ENCODE measurements at places on chromosomes 13 and 19. TPM values are rescaled to one million over a fixed set of nuclear protein-coding genes. Genes with fewer than 3 reads are reported as not detected.

GRCh38 chr13:76925115-76925514 lies 23.2 kb upstream of the ACOD1 start:
- peaks cover 6% of the 10 kb centered on the region for H3K4me1 ChIP-seq
- H3K27me3 ChIP-seq, result peaks cover 4% of the 10 kb centered on the region
- H3K27ac ChIP-seq, result no peak overlapping the region
- no peaks in the 10 kb centered on the region for H3K36me3 ChIP-seq
- no peak overlapping the region for H3K4me3 ChIP-seq

DNA sequence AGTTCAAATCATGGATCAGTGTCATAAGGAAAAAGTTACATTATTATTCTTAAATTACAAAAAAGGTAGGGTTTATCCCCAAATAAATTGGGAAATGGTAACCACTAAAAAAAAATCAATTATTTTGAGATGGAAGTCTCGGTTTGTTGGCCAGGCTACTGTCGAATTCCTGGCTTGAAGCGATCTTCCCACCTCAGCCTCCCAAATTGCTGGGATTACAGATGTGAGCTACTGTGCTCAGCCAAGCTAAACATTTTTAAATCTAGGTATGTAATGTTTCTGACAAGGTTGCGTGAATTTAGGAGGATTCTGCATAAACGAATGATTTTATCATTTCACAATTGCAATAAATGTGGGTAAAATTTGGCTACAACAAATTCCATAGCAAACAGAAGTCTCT lies 2.0 kb downstream of the NAA16 start:
- H3K4me1 ChIP-seq, result peaks cover 42% of the 10 kb centered on the region
- no peaks in the 10 kb centered on the region for H3K27me3 ChIP-seq
- peaks cover 26% of the 10 kb centered on the region for H3K36me3 ChIP-seq
- H3K27ac ChIP-seq, result peak overlapping the region; percentile 55

GRCh38 chr13:78398743-78399410 lies 204.5 kb downstream of the POU4F1 start:
- no peak overlapping the region for H3K4me3 ChIP-seq
- H3K27ac ChIP-seq, result no peak overlapping the region
- no peaks in the 10 kb centered on the region for H3K36me3 ChIP-seq
- no peaks in the 10 kb centered on the region for H3K4me1 ChIP-seq

DNA sequence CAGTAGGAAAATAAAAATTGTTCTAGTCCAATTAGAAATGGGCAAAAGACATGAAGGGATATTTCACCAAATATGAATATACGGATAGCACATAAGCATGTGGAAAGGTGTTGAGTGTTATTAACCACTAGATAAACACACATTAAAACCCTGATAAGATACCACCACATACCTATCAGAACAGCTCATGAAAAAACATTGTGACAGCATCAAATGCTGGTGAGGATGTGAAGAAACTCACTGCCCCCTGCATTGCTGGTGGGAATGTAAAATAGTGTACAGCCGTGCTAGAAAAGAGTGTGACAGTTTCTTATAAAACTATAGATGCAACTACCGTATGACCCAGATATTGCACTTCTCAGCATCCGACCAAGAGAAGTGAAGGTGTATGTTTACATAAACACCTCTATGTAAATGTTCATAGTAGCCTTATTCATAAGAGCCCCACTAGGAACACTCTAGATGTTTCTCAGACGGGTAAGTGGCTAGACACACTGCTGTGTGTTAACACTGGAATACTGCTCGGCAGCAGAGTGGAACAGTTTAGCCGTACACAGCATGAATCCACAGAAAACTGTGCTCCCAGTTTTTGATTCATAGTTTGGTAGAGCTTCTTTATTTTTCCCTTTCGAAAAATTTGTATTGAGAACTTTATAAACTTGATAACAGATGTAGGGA lies 321.1 kb downstream of the MYO16 start:
- DNase-seq, result no peak
- H3K27me3 ChIP-seq, result peaks cover 4% of the 10 kb centered on the region
- H3K27ac ChIP-seq, result no peak overlapping the region
- H3K36me3 ChIP-seq, result no peaks in the 10 kb centered on the region
- no peak overlapping the region for H3K4me3 ChIP-seq

DNA sequence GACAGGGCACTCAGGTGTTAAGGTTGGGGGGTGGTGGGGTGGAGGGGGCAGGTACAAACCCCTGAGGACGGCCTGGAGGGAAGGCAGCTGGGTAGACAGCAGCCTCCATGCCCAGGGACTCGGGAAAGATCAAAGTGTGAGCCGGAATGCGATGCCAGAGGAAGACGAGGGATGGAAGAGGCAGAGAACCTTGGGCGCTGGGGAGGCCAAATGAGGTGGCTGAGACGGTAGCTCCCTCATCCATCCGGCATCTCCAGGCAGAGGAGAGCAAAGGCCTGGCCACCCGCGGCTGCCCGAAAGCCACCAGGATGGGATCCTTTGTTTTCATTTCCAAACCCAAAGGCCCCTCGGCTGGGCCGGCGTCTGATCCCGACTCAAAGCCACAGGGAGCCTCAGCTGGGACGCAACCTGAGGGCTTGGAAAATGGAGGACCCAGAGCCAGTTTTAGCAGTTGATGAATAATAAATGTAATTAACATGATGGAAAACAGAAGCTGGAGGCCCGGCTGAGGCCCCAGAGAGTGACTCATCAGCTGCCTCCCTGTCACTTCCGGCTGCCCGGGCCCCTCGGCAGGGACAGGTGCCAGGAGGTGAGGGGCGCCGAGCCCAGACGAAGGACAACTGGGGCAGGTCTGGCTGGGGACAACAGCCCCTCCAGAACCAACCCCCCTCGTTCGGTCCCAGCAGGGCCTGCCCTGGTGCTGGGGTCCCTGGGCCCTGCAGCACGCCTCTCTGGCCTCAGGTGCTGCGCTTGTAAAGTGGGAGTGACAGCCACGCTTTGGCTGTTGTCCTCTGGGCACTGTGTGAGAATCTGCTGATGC lies 61.6 kb downstream of the CEBPG start:
- H3K27me3 ChIP-seq, result no peaks in the 10 kb centered on the region
- H3K36me3 ChIP-seq, result no peaks in the 10 kb centered on the region
- H3K27ac ChIP-seq, result no peak overlapping the region
- H3K4me3 ChIP-seq, result no peak overlapping the region

DNA sequence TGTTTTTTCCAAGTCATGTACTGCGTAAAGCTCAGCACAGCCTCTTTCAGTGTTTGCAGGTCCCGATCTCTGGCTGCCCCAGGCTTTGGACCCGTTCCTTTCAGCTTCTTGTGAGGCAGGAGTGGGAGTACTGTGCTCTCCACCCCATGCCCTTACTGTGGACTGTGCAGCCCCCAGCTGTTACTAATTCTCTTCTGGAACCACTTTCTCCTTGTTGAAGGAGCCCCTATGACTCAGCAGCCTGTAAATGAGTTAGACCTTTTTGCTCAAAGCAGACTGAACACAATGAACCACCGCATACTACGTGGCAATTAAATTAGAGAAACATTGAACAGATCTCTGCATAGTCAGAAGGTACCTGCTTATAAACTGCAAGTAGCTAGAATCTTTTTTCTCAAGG lies 39.0 kb downstream of the SERTM1 start:
- H3K4me1 ChIP-seq, result no peaks in the 10 kb centered on the region
- no peak overlapping the region for H3K27ac ChIP-seq
- H3K36me3 ChIP-seq, result no peaks in the 10 kb centered on the region

DNA sequence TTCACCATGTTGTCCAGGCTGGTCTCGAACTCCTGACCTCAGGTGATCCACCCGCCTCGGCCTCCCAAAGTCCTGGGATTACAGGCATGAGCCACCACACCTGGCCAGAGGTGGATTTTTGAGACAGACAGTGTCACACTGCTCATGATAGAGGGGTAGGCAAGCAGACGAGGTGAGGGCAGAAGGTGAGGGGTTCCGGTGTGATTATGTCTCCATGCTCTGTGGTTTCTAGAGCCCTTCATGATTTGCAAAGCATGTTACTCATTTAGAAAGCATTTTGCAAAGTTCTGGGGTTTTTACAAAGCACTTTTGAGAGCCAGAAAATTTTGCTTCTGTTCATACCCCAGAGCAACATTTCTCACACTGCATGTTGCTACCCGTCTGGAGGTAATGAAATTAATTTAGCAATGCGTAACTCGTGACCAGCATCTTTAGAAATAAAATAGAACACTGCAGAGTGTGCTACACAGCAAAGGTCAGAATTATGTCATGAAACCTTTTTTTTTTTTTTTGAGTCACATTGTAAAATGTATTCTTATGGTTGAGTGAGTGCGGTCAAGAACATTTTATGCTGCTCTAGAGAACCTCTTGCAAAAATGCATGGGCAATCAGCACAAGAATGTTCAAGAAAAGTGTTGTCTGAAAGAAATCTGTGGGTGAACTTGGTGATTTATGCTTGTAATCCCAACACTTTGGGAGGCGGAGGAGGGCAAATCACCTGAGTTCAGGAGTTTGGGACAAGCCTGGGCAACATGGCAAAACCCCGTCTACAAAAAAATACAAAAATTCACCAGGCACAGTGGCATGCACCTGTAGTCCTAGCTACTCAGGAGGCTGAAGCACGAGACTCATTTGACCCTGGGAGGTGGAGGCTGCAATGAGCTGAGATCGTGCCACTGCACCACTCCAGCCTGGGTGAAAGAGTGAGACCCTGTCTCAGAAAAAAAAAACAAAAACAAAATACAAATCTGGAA lies 58.0 kb downstream of the MAP4K1 start:
- peak overlapping the region; percentile 69 for H3K27ac ChIP-seq
- H3K27me3 ChIP-seq, result peaks cover 9% of the 10 kb centered on the region
- DNase-seq, result peak; percentile 56
- no peaks in the 10 kb centered on the region for H3K36me3 ChIP-seq

DNA sequence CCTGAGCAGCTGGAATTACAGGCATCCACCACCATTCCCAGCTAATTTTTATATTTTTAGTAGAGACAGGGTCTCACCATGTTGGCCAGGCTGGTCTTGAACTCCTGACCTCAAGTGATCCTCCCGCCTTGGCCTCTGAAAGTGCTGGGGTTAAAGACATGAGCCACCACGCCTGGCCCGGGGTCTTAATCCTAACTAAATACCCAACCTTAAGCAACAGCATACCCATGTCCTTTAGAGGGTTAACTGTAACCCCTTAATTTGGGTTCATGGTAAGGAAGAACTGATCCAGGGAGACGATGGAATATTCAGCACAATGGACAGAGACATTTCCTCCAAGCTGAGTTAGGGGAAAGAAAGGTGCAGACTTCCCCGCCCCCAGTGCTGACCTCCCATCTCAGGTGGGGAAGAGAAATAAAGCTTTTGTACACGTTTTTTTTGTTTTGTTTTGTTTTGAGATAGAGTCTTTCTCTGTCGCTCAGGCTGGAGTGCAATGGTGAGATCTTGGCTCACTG lies 8.7 kb upstream of the GALP start:
- H3K4me3 ChIP-seq, result no peak overlapping the region
- H3K36me3 ChIP-seq, result no peaks in the 10 kb centered on the region
- peaks cover 5% of the 10 kb centered on the region for H3K27me3 ChIP-seq
- peaks cover 9% of the 10 kb centered on the region for H3K4me1 ChIP-seq
- H3K27ac ChIP-seq, result no peak overlapping the region
- no peak for DNase-seq

DNA sequence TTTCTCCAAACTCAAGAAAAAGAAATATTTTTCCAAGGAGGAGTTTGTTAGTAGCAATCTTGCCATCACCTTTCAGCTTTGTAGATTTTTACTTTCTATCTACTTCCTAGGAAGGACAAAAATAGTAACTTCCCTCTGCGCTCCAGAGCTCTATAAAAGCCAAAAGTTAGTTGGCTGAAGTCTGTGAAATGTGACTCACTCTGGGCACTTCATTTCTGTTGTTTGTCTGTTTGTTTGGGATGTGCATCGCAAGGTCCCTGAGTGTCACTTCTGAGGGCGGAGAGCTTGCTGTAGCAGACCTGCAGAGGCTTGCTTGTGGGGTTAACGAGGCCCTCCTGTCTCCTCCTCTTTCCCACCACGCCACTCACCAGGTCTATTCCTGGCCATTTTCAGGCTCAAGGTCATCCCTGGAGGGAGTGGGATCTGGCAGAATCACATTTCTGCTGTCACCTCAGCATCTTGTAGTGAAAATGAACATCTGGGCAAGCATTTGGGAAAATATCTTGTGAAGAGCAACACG lies 307.6 kb downstream of the GPC6 start:
- no peak overlapping the region for H3K4me3 ChIP-seq
- H3K27ac ChIP-seq, result no peak overlapping the region
- H3K4me1 ChIP-seq, result no peaks in the 10 kb centered on the region
- no peak for DNase-seq
- H3K36me3 ChIP-seq, result no peaks in the 10 kb centered on the region
- H3K27me3 ChIP-seq, result no peaks in the 10 kb centered on the region

The KLK3 gene
- not detected for total RNA-seq

The TMEM59L gene
- not detected for total RNA-seq
